Karpas-422 (cell line): ENCODE measurements at places on chromosomes 7 and 10.

GRCh38 chr7:155837126-155837479 lies 24.8 kb upstream of the SHH start:
- DNase-seq, result no peak

GRCh38 chr7:123425246-123425645 lies 109.1 kb downstream of the IQUB start:
- DNase-seq, result no peak

- no peak for DNase-seq
These were observed 83.4 kb upstream of the BMPER start for GRCh38 chr7:33821970-33822369.

- no peak for DNase-seq
These were observed 615.4 kb downstream of the DNAJB6 start for GRCh38 chr7:157952050-157952667.

DNA sequence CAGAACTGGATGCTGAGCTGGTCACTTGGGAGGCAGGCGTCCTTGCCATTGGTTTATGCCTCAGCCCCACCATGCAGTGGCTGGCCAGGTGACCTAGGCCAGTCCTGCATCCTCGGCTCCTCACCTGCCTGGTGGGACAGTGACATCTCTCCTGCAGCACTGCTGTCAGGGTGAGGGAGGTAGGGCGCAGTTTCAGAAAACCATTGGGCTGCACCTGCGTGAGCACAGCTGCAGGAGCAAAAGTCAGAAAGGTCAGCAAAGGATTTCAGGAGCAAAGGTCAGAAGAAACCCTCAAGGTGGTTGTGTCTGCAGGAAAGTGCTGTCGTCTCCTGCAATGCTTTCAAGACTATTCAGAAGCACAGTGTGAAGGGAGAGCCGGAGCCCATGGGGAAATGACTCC lies 48.1 kb downstream of the EGFR start:
- DNase-seq, result no peak

GRCh38 chr7:27908534-27909165 lies 168.7 kb downstream of the TAX1BP1 start:
- DNase-seq, result no peak

DNA sequence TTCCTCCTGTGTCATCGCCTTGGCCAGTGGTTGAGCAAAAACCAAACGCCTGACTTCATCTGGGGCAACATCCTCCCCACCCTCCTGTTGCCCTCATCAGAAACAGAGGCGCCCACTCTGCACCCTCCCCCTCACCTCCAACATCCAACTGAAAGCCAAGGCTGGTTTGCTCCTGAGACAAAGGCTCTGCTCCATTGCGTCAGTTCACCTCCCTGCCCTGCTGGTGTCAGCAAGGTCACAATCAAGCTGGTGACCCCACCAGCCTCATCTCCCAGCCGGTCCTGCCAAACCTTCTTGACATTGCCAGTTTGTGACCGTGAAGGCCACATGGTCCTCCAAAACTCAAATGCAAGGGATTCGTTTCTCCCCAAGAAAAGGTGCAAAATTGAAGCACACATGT lies 131.7 kb upstream of the ADAM12 start:
- DNase-seq, result no peak

GRCh38 chr7:158397885-158398284 lies 189.7 kb downstream of the PTPRN2 start:
- no peak for DNase-seq

GRCh38 chr7:143049362-143049761 lies 2.8 kb upstream of the OR6V1 start:
- no peak for DNase-seq

GRCh38 chr7:74185636-74186035 lies 11.5 kb downstream of the EIF4H start:
- no peak for DNase-seq

DNA sequence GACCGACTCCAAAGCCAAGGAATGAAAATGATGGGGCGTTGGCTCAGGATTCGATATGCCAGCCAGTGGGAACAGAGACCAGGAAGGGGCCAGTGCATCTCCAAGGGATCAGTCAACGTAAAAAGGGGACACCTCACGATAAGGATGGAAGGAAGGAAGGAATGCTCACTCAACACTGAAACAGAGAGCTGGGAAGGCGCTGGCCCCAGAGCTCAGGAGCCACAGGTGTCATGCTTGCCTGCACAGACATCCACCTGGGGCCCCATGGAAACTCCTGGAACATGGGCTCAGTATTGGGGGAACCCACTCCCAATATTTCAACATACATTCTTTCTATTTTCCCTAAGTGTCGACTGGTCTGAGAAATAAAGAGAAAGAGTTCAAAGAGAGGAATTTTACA lies 5.3 kb downstream of the MMRN2 start:
- DNase-seq, result no peak

- DNase-seq, result no peak
These were observed 44.4 kb upstream of the AKR1C2 start for GRCh38 chr10:5047912-5048628.

DNA sequence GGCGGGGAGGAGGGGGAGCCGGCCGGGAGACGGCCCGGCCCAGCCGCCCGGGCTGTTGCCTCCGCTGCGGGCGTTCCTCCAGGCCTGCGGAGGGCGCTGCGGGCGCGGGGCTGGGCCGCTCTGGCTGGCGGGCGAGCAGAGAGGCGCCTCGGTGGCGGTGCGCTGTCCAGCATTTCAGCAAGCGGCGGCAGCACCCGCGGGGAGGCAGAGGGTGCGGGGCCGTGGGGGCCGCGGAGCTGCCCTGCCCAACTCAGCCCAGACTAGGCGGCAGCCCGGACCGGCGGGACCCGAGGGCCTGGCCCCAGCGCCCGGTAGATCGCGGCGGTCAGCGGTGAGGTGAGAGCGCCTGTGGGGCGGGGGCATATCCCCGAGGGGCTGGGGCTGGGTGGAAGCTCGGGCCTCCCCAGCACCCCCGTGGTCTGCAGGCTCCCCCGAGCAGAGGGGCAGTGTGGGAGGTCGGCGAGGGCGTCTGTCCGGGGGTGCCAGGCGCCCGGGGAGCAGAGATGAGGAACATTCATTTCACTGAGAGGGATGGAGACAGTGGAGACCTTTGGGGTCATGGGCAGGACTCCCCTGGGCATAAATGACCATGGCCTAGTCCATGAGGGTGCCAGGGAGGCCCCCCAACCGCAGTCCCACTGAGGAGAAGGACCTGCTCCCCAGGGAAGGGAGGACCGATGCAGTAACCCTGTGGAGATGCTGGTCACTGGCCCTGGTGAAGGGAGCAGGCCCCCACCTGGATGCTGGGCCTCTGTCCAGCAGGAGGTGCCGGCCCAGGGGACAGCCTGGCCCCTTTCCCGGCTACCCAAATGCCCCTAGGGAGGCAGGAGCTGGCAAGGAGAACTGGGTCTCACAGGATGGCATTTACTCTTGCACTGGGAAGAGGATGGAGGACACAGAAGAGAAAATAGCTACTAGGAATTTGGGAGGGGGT lies at the start of gene SRRM3:
Gene SRRM3, plus strand, starts transcription at position 165 of the 934 bp plus-strand sequence. CDS start 33,171 bp downstream, outside the sequence.
- DNase-seq, result peak; percentile 92

GRCh38 chr7:6385110-6385781 lies 62.5 kb downstream of the DAGLB start:
- no peak for DNase-seq

DNA sequence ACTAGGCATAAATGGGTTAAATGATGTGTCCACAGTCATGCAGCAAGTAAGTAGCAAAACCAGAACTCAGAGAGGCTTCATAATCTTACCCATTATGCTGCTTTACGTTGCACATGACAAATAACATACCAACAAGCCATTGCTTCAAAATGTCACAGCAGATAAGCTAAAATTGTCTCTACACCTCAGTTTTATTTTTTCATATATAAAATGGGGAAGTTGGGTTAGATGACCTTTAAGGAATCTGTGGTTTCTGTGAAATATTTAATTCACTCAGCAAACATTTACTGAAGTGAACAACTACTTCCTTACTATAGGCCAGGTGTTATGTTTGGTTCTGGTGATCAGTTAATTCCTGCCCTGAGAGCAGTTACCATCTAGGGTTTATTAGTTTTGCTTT lies 2.2 kb upstream of the ASCC1 start:
- DNase-seq, result peak; percentile 79

GRCh38 chr10:124249196-124249595 lies 155.8 kb upstream of the CHST15 start:
- DNase-seq, result no peak

- DNase-seq, result no peak
These were observed 202.5 kb upstream of the AHR start for GRCh38 chr7:17095931-17096330.

DNA sequence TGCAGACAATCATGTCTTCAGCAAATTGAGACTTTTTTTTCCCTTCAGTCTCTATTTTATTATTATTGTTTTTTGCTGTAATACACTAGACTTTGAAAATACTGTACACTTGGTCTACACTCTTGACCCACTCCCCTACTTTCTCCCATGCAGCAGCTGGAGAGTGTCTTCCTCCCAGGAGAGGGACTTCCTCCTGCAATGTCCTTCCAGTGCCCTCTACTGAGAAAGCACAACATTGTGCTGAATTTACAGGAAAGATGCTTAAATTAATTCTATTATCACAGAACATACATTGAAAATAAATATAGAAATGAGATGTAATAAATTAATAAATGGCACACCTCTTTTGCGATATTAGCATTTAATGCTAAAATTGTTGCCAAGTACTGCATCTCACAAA lies 411.3 kb downstream of the CCSER2 start:
- no peak for DNase-seq

DNA sequence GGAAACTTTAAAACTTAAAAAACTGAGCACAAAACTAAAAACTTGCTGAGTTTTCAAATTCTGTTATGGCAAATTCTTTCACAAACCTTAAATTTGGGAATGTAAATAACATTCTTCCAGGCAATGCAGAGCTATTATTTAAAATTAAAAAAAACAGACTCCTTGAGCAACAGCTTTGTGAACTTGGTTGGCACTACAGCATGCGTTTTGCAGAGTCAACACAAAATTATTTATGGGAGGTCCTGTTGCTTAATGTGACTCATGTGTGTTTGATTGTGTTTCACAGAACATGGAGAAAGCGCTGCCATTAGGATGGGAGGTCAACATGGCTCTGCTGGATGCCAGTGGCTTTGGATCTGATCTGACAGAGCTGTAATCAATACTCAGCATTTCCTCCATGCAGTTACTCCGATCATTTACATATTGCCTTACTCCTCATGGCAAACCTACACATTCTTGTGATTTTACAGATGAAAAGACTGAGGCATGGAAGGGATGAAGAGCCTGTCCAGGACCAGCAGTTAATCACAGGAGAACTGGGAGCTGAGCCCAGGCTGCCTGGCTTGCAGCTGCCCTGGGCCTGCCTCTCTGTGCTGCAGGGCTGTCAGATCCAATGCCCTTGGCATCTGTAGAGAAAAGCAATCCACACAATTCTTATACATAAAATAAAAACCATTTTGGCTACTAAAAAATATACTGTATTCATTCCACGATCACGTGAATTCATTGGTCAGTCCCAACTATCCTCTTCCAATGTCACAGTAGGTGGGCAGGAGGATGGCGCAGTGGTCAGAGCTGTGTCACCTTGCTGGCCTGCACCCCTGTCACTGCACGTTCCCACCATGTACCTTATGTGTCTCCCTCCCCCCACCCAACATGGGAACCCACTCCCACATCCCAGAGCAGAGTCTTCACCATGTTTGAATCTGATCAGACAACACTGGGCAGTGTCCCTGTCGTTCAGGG lies 200.9 kb downstream of the CXCL12 start:
- no peak for DNase-seq

- no peak for DNase-seq
These were observed 6.8 kb downstream of the PON1 start for GRCh38 chr7:95317546-95317945.

DNA sequence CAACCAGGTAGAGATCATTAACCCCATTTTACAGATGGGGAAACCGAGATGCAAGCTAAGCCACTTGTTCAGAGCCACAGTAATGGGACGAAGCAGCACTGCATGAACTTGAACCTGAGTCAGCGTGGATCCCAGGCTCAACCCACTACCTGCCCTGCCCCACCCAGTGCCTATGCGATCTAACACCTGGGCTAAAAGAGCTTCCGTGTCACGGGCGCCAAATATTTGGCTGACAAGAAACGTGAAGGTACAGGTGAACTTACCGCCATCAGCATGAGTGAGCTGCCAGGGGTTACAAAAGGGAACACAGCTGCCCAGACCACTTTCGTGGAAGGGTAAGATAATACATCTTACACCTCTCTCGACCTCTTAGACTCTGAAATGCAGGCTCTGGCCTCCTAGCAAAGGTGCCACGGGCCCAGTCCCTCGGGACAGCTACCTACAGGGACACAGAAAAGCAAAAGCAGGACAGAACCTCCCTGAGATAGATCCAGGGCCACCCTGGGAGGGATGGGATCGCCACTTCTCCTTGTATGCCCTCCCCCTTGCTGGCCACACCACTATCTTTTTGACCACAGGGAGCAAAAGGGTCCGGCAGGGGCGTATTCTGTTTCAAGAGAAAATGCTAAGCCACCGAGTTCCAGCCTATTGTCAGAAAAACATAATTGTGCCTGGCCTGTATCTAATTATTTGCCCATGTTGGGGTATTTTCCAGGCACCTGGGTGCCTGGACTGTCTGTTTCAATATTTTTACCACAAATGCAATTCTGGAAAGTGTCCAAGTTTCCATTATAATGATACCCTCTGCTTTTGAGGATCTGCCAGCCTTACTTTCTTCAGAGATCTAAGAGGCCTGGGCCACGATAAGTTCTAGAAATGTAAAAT lies 6.4 kb downstream of the CHST15 start:
- no peak for DNase-seq

GRCh38 chr10:1345368-1345767 lies 289.2 kb downstream of the WDR37 start:
- no peak for DNase-seq

- DNase-seq, result no peak
These were observed 137.8 kb upstream of the GALNT17 start for GRCh38 chr7:70994176-70994575.

DNA sequence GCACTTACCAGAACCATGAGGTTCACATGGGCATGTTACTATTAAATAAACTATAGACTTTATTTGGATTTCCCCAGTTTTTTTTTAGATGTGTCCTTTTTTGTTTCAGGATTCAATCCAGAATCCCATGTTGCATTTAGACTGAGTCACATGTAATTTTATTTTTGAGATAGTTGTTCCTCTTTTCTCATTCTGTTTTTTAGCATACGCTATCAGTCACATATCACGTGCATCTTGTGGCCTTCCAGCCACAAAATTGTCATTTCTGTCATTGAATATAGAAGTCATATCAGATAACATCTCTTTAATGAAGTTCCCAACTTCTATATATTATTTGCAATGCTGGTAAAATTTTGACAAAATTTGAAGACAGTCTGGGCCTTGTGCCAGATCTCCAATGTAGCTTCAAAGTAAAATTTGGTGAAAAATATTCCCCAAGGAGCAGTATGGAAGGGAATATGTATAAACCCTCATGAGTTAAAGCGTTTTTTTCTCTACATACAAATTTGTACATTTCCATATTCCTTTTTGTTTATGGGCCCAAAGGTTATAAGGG lies 132.3 kb upstream of the MKI67 start:
- DNase-seq, result no peak

- no peak for DNase-seq
These were observed 82.6 kb upstream of the GLI3 start for GRCh38 chr7:42319631-42320030.

- DNase-seq, result no peak
These were observed 103.5 kb downstream of the ELAPOR2 start for GRCh38 chr7:86955895-86956503.

GRCh38 chr7:454356-455109 lies 65.1 kb downstream of the PDGFA start:
- DNase-seq, result no peak

- no peak for DNase-seq
These were observed 32.0 kb upstream of the ARMS2 start for GRCh38 chr10:122422266-122422989.

GRCh38 chr7:26688388-26688787 lies 176.0 kb downstream of the SKAP2 start:
- no peak for DNase-seq
